ENCODE measurements at places on chromosomes 12 and 14.
A peak's percentile ranks its signal among the peaks of the same experiment; 100 is the strongest.

- no peak for DNase-seq
Measured at GRCh38 chr12:3040663-3041544, 36.3 kb upstream of the TSPAN9 start.

DNA sequence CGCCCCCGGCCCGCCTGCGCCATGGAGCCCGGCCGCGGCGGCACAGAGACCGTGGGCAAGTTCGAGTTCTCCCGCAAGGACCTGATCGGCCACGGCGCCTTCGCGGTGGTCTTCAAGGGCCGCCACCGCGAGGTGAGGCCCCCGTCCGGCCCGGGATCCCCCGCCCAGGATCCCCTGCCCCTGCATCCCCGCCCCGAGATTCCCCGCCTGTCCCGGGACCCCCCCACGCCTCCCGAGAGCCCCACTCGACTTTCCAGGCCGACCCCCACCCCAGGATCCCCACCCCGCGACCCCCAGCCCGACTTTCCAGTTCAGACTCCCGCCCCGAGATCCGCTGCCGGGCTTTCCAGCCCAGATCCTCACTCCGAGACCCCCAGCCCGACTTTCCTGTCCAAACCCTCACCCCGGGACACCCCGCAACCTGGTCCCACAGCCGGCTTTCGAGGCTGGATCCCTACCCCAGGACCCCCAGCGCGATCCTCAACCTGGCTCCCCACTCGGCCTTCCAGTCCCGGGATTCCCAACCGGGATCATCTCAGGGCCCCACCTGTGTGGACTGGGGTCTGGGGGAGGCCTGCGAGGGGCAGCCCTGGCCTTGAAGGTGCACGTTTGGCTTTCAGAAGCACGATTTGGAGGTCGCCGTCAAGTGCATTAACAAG, 688 bp downstream of the ULK1 start:
- peak; percentile 63 for DNase-seq

GRCh38 chr12:79848339-79848738, 86.6 kb downstream of the PPP1R12A start:
- no peak for DNase-seq

DNA sequence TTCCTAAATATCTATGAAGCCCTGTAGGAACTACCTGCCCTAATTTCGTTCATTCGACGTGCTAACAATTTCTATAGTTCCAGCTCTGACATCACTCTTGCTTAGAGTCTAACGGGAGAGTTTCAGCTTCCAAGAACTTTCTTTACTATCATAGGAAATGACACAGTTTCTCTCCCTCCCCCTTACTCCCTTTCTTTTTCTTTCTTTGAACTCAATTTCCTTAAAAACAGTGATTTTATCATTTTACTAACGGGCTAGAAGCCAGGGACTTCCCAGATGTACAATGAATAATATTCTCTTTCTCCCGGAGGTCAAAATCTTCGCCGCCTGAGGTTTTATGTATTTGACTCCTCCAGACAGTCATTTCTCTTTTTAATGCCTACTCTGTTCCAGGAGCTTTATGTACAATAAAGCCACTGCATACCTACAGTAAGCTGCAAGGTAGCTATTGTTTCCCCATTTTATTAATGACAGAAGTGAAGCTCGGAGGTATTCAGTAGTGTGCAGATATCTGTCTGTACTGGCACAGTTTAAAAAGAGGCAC, 15.7 kb downstream of the SMCO2 start:
- peak; percentile 72 for DNase-seq

DNA sequence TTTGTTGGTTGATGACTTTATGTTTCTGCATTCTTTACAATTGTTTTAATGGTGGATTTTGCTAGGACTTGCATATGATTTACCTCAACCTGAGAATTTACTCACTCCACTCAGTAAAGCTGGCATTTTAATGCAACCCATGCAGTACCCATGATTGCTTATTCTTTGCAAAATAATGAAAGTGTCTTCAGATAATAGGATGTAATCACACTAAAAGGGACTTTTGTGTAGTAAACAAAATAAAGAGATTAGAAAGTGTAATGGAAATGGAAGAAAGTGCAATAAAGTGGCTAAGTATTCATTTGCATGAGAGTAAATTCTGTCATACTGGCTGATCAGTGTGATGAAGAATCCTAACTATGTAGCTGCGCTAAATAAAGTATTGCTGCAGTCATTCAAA, 87.6 kb upstream of the NOVA1 start:
- DNase-seq, result no peak

GRCh38 chr14:37598747-37599506, 3.5 kb downstream of the TTC6 start:
- DNase-seq, result peak; percentile 42

DNA sequence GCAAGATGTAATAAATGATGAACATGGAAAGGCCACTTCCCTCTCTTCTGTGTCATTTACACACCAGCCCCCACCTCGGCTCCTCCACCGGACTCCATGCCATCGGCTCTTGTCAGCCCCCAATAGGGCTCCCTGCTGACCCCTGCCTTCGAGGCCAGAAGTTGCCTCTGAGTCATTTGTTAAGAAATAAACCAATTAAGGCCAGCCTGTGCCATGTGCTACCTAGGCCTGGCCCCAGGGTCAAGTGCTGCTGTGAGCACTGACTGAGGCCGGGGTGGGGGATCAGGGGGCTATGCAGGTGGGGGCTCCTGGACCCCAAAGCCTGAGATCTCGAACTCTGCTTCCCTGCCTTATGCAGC, 53.2 kb downstream of the TESC start:
- no peak for DNase-seq

GRCh38 chr12:11947213-11947612, 123.5 kb upstream of the BCL2L14 start:
- no peak for DNase-seq

- DNase-seq, result no peak
Measured at GRCh38 chr12:121034616-121035305, 4.3 kb downstream of the OASL start.

DNA sequence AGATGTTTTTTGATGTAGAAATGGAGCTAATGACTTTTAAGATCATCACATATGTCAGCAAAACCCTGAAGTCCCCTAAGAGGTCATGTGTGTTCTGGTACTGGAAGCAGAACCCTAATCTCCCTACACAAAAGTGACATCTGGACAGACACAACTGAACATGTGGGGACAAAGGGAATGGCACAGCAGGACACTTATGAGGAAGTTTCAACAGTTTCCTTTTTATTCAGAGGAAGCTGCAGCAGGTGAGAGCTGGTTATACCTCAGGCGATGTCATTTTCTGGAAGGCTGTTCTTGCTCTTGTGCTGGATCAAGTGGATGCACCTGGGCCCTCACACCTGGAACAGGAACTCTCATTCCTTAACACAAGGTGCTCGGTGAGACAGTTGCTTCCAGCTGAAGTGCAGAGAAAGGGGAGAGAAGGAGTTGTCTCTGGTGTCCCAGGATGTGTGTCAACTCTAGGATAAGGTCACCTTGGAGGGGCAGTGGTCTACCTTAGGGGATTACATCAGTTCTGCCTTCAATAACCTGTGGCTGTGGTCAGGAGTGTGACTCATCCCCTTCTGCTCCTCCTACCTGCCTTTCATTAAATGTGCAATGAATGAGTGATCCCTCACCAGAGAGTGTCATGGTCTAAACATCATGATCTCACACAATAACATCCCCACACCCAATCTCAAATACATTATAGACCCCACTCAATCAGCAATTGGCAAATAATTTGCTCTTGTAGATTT, 463.4 kb downstream of the TMEM121 start:
- DNase-seq, result no peak

DNA sequence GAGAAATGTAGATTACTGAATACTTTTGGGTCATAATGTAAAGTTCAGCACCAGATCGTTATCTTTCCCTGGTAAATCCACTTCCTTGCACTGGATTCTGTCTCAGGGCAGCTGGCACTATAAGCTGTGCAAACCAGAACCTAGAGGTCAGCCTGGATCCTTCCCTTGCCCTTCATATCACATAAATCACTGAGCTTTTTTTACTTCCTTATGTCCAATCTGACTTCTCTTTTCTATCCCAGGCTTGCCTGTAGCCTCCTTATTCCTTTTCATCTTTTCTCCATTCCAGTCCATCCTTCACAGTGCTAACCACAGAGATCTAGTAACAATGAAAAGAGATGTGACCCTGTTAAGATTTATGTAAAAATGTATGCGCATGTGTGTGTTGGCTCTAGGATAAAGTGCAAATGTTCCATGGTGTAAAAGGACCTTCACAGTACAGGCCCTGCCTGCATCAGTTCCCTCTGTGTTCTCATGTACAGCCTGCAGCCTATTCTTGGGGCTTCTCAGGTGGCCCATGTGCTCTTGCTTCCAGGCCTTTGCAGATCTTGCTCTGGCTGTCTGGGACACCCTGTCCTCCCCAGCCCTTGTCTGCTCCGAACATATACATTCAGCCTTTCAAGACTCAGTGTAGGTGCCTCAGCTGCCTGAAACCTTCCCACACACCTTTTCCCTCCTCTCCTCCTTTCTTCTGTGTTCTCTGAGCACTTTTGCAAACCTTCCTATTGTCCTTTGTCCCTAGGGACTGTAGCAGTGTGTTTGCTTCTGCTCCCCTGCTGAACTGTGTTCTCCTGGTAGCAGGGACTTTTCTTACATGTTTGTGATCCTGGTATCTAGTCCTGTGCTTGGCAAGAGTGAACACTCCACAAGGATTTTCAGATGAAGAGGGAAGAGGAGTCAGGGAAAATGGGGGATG, 30.0 kb downstream of the PELI2 start:
- no peak for DNase-seq

DNA sequence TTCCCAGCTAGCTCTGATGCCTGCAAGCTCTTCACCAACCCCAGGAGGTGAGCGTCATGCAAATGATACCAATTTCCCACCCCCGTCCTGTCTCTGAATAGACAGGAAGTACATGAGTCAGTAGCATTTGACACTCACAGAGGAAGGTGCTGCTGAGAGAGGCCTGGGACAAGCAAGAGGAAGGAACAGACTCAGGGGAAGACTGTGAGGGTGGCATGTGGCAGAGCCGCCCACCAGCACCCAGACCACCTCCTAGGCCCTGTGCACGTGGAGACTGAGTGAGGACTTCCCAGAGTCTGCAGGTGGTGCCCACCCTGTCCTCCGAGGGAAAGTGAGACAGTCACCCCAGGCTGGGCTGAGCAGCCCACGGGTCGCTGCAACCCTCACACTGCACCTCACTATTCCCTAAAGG, 199.5 kb upstream of the SFSWAP start:
- DNase-seq, result peak; percentile 47

DNA sequence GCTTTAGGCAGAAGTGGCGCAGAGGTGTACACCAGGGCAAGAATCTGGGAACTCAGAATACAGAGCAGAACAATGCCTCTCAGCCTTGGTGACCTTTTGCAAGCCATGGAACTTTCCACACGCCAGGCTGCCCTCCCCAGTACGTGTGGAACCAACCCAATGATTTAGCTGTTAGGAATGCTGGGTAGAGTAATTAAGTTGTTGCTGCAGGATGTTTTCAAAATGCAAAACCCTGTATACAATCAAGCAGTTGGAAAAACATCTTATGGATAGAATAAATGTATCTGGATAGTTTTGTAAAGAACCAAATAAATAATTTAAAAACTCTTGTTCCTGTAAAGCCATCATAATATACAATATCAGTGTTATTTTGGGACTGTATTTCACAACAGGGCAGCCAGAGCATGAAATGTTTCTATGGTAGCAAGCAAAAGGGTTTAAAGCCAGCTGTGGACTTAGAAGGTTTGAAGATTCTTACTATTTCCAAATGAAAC, 19.4 kb downstream of the PPP1R36 start:
- peak; percentile 53 for DNase-seq

GRCh38 chr14:65826946-65827345, 414.4 kb downstream of the FUT8 start:
- no peak for DNase-seq

- DNase-seq, result no peak
Measured at GRCh38 chr12:84661786-84662185, 250.8 kb downstream of the SLC6A15 start.

DNA sequence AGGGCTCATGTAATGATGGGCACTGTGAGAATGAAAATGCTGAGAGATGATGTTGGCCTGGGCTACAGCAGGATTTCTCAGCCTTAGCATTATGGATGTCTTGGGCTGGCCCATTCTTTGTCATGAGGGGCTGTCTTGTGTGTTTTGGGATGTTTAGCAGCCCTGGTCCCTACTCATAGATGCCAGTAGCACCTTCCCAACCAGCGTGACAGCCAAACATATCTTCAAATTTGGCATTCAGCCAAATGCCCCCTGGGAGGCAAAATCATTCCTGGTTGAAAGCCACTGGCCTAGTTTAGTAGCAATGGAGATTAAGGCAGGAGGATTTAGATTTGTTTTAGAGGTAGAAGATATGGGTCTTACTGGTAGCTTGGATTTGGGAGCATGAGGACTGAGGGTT, 26.6 kb downstream of the UBE3B start:
- no peak for DNase-seq

DNA sequence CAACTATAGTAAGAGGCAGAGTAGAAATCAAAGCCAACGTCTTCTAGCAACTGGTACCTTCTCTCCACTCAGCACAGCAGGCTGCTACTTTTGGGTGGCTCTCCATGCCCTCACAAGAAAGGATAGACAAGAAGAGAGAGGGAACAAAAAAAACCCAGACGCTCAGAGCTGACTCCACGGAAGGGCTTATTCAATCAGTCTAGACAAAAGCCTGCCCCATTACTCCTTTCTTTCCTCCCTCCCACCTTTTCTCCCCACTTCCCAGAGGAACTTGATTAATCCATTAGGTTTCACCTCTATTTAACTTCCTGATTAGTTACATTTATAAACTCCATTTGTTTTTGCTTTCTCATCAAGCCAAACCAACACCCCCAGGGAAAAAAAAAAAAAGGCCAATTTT, 71.1 kb upstream of the CCDC60 start:
- DNase-seq, result no peak

DNA sequence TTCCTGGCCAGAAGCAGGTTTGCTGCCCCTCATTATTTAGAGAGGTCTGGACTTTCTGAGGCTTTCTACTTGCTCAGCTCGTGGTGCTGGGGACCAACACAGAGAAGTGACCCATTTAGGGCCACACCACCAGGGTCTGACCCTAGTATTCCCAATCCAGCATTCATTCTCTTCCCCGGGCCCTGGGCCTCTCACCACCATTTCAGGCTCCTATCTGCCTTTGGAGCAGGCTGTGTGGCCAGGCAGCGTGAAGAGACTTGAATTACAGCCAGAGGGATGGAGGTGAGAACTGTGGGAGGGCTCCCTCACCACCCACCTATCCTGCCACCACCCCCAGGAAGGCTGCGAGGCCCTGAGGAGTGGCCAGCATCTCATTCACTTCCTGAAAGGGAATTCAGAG, 24.6 kb downstream of the FAM222A start:
- DNase-seq, result no peak

- no peak for DNase-seq
Measured at GRCh38 chr14:25485381-25485780, 435.4 kb upstream of the STXBP6 start.

DNA sequence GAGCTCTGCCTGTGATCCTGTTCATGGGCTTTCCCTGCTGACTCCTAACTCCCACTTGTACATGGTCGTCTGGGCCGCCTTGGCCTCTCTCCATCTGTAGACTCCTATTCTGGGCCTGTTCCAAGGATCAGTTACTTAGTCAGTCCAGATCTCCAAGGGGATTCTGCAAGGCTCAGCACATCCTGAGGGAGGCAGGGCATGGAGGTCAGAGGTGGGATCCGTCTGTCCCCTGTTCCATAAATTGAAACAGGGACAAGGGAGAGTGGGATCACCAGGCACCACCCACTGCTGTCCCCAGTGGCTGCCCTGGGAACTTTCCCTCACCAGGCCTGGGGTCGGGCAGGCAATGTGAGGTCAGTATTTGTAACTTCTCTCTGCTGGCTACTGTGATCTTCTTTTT, 43.5 kb downstream of the KCTD10 start:
- DNase-seq, result no peak

Measured in stomach (tissue), 19 donors.